ENCODE measurements at places on chromosomes 2 and 18. TPM values are rescaled to one million over a fixed set of nuclear protein-coding genes. Genes with fewer than 3 reads are reported as not detected.

RAMP1 gene
- total RNA-seq: 419 TPM

GRCh38 chr2:113797237-113797636 lies 40.8 kb upstream of the SLC35F5 start:
- H3K27ac ChIP-seq: no peak overlapping the region
- H3K4me3 ChIP-seq: no peak overlapping the region
- no peaks in the 10 kb centered on the region for H3K4me1 ChIP-seq
- no peak for DNase-seq
- H3K36me3 ChIP-seq: no peaks in the 10 kb centered on the region

DNA sequence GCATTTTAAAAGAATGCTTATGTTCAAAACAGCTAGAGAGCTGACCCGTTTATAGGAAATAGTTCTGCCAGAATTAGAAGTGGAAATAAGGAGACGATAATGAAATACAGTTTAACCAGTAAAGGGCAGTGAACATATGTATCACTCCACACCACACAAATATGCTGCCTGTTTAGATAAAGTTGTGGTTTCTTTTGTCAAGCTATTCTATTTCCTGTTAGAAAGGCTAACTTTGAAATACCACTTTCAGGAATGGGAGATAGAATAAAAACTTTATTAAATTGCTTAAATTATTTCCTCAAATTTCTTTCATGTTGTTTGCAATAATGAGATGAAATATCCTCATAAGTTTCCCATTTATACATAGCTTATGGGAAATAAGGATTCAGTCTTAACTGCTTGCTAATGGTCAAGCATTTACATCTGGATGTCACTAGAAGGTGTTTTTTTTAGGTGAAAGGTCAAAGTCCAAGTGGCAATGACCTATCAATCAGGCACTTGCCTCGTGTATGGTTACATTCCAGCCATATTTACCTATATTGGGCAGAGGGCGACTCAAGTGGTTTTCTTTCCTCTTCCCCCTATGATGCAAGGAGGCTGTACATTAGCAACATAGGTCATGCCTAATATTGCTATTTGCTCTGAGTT lies 148.9 kb downstream of the ZEB2 start:
- H3K27ac ChIP-seq: no peak overlapping the region
- no peaks in the 10 kb centered on the region for H3K4me1 ChIP-seq
- no peak for DNase-seq
- H3K4me3 ChIP-seq: no peak overlapping the region
- H3K36me3 ChIP-seq: no peaks in the 10 kb centered on the region

- no peak for DNase-seq
- H3K4me1 ChIP-seq: no peaks in the 10 kb centered on the region
- H3K4me3 ChIP-seq: no peak overlapping the region
- no peak overlapping the region for H3K27ac ChIP-seq
- no peaks in the 10 kb centered on the region for H3K36me3 ChIP-seq
Measured at GRCh38 chr2:83172841-83173240, 1286.2 kb downstream of the SUCLG1 start.

SEPTIN10 gene
- total RNA-seq: 168 TPM

LYPD6B gene
- 0.66 TPM for total RNA-seq

DNA sequence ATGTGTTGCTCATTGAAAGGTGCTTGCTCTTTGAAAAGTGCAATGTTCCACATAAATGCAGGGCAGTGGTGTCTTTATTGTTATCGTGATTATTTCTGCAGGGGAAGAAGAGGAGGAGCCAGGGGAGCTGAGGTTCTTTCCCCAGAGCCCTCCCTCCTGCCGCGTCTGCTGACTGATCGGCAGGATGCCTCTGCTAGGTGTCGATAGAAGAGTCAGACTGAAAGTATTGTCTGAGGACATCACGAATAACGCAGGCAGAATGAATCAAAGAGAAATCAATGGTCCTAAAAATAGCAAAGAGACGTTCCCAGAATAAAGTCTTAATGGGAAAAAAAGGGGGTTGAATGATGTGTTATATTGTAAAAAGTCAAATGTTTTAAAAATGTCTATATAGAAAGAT lies 47.4 kb upstream of the SIX3 start:
- H3K36me3 ChIP-seq: no peaks in the 10 kb centered on the region
- no peak for DNase-seq
- no peaks in the 10 kb centered on the region for H3K27me3 ChIP-seq

DNA sequence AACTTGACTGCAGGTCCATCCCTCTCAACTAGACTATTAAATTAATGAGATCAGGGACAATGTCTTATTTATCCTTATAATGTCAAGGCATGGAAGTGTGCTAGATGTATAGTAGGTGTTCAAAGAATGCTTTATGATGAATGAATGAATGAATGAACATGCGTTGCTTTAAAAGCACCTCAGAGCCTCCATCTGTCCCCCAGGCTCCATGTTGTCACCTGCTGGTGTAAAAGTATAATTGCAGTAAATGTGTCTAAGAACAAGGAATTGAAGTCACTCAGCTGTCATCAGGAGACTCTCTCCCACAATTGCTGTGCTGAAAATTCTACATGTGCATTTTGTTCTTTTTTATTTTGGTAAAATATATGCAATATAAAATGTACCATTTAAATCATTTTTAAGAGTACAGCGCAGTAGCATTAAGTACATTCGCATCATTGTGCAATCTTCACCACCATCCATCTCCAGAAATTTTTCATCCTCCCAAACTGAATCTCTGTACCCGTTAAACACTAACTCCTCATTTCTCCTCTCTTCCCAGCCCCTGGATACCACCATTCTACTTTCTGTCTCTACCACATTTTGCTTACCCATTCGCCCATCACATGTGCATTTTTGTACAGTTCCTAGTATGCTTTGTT lies 52.6 kb downstream of the GNAL start:
- no peaks in the 10 kb centered on the region for H3K27me3 ChIP-seq
- no peak for DNase-seq
- no peaks in the 10 kb centered on the region for H3K4me1 ChIP-seq
- no peak overlapping the region for H3K27ac ChIP-seq
- H3K4me3 ChIP-seq: no peak overlapping the region

DNA sequence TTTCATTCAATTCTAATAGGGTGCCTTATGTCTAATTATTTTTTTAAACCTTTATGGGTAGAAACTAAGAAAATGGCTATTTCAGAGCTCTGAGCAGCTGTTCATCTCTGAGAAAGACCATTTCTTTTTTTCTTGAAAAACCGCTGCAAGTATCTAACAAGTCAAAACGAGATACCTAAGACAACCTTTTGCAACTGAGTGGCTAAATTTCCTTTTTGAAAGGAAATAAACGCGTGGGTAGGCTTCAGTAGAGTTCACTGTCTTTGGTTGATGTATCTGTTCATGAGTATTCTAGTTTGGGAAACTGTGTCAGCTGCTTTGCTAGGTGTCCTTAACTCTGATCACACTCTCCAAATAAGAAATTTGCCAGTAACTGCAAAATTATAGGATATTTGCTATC lies 104.3 kb upstream of the LINC00305 start:
- DNase-seq: no peak
- no peaks in the 10 kb centered on the region for H3K27me3 ChIP-seq
- no peak overlapping the region for H3K27ac ChIP-seq
- H3K4me3 ChIP-seq: no peak overlapping the region

DNA sequence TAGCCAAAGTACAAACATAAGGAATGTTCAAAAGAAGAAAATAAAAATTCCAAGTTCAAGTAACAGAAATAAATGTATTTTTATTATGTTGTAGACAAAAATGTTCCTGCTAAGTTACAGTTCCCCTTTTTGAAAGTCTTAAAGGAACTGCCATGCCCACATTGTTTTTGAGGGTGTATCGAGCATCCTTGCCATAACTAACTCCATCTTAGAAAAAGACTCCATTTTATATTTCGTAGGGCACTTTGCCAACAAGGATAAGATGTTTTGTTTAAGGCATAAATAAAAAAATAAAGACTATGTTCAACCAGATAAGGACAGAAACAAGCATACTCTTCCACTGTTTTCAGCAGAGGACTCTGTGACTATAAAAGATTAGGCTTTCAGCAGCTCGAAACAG lies 67.3 kb downstream of the TMEM237 start:
- no peaks in the 10 kb centered on the region for H3K36me3 ChIP-seq
- H3K4me3 ChIP-seq: no peak overlapping the region
- no peak for DNase-seq
- no peaks in the 10 kb centered on the region for H3K27me3 ChIP-seq

DNA sequence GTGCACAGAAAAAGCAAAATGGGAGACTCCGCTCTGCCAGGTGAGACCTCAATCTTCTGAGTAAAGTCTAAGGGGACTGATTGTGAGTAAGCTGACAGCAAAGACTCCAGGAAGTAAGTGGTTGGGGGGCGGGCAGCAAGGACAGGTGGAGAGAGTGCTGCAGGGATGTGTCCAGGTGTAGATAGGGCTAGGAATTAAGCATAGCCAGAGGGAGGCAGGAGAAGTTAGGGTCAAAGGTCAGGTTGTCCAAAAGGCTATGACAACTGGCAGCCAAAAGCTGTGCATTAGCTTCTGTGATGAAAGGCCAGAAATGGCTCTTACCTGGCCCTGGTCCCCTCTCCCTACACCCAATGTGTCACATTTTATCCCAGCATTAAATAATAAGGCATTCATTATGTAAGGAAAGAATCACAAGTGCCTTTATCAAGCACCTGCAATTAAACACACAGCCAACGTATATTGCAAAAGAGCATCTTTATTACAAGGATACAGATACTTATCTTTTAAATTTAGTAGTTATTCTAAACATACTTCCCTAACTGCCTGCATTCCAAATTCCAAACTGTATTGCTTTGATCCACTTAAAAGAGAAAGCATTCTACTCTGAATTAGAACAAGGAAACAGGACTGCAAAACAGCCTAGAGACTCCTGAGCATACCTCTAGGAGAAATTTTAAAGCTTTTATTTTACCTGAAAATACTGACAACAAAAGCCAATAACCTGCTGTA lies 247.9 kb downstream of the IRS1 start:
- no peaks in the 10 kb centered on the region for H3K36me3 ChIP-seq
- H3K4me3 ChIP-seq: no peak overlapping the region
- DNase-seq: no peak
- no peak overlapping the region for H3K27ac ChIP-seq
- H3K27me3 ChIP-seq: no peaks in the 10 kb centered on the region

ICOS gene
- not detected for total RNA-seq

DNA sequence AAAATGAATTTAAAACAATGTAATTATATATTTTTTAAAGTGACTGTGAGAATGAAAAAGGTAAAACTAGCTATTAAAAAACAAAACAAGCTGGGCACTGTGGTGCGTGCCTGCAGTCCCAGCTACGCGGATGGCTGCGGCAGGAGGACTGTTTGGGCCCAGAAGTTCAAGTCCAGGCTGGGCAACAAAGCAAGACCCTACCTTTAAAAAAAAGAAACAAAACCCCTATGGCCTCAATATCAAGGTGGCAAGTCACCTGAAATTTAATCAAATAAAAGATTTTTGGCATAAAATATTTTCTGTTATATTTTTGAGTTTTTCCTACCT lies 46.9 kb upstream of the STRN start:
- H3K36me3 ChIP-seq: peaks cover 32% of the 10 kb centered on the region
- no peak overlapping the region for H3K4me3 ChIP-seq
- no peak overlapping the region for H3K27ac ChIP-seq
- no peaks in the 10 kb centered on the region for H3K27me3 ChIP-seq

Measured in sigmoid colon (tissue), 7 donors.